Stimulated activated CD4-positive, alpha-beta T cell treated with anti-CD3 and anti-CD28 coated beads, Interleukin-1b, Interleukin-23, amount 100 ng/mL, for 24 hours (primary cell): ENCODE measurements at places on chromosomes 3 and 15.

DNA sequence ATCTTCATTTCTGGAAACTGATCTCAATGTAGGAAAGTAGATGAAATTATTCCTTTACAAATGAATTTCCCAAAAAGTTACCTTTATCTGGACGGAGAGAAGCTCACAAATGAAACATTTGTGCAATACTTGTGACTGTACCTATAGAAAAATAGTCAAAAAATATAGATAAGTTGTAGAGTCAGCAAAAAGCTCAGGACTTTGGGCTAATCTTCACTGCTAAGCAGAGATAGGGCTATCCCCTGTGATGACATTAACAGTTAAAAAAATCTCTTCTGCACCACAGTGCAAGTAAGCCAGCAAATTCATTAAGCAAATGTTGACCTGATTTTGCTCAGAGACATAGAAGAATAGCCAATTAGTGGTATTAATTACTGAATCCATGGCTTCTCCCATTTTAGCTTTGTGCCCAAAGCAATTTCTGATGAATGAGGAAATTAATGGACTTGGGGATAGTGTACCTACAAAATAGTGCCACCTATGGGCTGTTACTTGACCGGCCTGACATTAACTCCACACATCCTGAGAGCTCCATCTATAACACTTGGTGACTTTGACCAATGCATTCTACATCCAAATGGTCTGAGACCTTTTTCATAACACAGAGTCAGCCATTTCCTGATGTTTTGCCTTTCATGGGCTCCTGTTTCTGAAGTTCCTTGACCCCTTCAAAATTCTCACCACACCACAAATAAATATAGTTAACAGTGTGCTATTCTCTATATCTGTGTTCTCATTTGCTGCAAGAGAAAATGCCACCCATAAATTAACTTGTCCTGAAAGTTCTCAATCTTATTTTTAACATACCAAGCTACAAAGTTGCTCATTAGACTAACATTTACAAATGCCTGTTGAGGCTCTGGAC is 105.0 kb downstream of the SSR3 start:
- DNase-seq: no peak

GRCh38 chr3:187186801-187187421 is 10.4 kb upstream of the RTP1 start:
- no peak for DNase-seq

GRCh38 chr3:1010228-1010627 is 82.6 kb upstream of the CNTN6 start:
- no peak for DNase-seq

DNA sequence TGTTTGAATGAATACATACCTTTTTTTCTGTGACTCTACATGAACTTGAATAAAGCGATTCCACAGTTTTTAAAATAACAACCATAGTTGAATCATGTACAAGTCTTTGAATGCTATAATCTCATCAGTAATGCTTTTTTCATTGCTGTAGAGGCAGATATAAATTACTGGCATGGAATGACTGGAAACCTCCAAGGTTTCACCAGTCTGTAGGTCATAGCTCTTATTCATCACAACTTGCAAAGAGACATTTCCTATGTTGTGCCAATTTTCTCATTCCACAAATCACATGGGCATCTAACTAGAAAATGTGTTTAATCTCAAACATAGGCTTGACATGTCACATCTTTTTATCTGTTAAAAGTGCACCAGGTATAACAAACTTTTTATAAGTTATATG is 407.1 kb upstream of the KCNMB2 start:
- DNase-seq: no peak

DNA sequence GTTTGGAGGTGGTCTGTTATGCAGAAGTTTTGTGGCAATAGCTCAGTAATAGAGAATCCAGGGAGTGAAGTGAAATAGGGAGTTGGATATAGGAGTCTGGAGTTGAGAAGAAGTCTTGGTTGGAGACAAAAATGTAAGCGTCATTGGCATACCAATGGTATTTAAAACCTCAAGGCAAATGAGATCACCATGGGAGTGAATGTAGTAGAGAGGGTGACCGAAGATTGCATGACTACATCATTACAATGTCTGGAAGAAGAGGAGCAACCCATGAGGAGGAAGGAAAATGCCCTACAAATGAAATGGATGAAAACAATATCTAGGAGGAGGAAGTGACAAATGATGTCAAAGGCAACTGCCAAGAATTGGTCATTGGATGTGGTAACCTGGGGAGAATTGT is 54.4 kb downstream of the CNTN4 start:
- no peak for DNase-seq

- DNase-seq: no peak
Measured at GRCh38 chr3:65974509-65974908, 64.2 kb downstream of the MAGI1 start.

DNA sequence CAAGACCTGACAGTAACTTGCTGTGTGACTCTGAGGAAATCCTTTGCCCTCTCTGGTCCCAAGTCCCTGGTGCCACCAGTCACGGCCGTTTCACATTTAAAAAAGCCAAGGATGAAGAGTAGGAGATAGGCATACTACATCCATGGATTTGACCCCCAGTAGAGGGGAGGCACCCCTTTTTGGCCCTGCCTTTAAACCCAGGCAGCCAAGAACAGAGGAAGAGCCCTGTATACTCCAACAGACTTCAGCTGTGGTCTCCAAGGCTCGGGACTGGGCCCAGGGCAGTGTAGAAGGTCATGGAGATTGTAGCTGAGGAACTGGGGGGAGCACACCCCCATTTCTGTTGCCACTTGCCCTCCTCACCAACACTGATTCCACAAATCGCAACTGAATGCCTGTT is 3.7 kb downstream of the CAV3 start:
- DNase-seq: no peak

GRCh38 chr3:94011233-94011711 is 17.1 kb downstream of the STX19 start:
- DNase-seq: no peak

DNA sequence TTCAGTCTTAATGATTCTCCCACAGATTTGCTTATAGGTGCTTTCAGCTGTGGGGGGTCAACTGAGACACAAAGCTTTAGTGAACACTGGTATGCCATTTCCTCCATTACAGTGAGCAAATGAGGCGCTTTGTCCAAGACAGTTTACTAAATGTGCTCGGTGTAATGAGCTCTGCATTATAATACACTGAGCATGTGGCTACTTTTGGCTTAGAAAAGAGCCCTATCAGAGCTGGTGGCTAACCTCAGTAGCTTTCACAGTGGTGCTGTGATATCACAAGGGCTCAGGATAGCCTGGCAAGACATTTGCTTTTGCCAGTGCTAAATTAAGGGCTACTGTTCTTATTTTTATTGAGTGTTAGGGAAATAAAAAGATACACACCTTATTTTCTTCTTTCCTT is 749.7 kb upstream of the ARPP21 start:
- no peak for DNase-seq

- DNase-seq: no peak
Measured at GRCh38 chr3:123834631-123835030, 49.5 kb downstream of the MYLK start.

DNA sequence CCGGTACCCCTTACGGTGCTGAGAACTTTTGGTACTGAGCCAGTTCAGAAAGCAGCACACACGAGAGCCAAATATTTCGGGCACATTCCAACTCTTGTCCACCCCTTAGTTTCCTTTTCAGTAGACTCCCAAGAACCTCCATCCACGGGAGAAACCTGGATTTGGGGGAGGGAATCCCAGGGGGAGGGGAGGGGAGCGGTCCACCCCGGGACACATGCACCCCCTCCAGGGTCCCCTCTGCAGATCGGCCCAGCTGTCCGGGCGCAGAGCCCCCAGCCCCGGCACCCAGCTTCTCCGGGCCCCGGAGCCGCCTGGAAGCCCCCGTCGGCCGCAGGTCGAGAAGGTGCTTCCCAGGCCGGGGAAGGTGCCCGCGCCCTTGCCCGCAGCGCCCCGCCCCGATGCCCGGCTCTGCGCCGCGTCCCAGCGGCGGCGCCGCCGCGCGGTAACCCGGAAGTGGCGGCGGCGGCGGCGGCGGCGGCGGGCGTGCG is 455 bp upstream of the ABHD17C start:
- no peak for DNase-seq

DNA sequence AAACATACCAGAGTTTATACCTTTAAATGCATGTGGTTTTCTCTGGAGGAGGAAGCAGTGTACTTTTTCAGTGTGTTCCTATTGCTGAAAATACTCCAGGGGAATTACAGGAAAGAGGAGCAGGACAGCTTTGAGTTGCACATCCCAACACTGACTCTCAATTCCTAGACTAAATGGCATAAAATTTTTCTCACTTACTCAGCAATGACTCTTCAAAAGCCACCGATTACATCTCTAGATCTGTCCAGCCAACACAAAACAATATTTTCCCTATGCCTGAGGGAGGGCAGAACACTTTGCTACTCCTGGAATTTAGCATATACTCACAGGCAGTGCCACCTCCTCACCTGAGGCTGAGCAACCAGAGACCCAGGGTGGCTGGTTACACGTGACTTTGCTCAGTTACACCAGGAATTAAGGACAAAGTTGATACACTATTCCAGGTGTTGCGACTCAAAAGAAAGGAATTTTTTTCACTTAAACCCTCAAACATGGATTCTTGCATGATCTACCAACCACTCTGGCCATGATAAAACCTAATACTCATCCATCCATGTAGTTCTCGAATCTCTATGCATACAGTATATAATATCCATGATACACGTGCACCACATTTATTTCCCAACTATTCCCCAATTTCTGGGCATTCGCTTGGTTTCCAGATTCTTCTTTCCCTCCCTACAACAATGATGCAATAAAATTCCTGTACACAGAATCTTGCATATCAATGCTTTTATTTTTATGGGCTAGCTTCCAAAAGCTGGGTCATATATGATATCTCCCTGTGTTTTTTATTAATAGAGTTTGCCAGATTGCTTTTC is 194.6 kb downstream of the THRB start:
- no peak for DNase-seq

DNA sequence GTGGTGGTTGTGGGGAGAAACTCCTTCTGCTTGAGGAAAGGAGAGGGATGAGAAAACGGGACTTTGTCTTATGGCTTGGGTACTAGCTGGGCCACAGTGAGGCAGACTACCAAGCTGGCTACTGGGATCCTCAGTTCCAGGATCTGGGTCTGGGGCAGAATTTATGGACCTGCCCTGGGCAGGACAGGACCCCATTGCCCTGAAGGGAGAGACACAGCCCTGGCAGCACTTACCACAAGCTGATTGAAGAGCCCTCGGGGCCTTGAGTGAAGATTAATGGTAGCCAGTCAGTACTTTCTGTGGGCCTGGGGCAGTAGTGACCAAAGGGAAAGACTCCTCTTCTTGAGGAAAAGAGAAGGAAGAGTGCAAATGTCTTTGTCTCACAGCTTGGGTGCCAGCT is 799.7 kb downstream of the SI start:
- DNase-seq: no peak

DNA sequence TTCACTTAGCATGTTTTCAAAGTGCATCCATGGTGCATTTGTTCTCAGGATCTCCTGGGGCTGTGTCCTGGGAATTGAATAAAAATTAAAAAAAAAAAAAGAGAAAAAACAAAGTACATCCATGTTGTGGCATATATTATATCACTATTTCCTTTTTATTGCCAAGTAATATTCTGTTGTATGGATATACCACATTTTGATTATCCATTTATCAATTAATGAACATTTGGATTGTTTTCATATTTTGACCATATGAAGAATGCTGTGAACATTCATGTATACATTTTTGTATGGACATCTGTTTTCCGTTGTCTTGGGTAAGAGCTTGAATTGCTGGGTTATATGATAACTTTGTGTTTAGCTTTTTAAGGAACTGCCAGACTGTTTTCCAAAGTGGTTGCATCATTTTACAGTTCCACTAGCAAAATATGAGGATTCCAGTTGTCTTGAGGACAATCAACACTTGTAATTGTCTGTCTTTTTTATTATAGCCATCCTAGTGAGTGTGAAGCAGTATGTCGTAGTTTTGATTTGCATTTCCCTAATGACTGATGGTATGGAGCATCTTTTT is 44.5 kb downstream of the CTDSPL2 start:
- no peak for DNase-seq

DNA sequence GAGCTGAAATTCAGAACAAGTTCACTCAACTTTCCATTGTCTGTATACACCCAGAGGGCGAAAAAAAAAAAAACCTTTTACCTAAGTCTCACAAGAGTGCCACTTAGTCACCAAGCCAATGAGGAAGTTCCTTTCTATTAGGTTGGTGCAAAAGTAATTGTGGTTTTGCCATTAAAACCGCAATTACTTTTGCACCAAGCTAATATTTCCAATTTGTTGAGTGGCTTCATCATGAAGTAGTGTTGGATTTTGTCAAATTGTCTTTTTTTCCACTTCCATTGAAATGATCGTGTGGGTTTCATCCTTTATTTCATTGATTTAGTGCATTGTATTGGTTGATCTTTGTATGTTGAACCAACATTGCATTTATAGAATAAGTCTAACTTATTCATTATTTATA is 253.9 kb downstream of the ZIC4 start:
- no peak for DNase-seq

DNA sequence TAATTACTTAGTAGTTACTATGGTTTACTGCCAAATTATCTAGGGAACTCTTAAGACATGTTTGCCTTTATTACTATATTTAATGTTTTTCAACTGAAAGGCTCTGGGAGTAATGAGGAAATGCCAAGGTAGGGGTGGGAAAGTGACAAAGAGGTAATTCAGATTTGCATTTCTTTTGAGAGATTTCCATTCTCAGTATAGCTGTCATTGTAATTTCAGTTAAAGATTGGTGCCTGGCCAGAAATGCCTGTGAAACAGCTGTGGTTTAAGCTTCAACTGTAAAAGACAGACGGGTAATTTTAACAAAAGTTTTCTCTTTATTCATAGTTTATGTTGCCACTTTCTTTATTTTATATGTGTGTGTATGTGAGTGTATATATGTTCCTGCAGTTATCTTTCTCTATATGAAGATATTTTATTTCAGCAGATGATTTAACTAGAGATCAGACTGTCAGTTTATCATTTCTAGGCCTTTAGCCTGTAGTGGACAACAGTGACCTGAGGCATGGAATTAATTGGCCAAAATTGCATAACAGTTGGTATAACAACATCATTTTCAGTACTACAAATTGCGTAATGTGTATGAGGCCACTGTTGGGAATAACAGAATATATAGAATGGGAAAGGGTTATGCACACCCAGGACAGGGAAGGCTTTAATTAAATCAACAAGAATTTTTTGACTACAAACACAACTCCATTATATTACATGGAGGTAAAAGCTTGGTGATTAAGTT is 119.0 kb downstream of the BBX start:
- DNase-seq: no peak

DNA sequence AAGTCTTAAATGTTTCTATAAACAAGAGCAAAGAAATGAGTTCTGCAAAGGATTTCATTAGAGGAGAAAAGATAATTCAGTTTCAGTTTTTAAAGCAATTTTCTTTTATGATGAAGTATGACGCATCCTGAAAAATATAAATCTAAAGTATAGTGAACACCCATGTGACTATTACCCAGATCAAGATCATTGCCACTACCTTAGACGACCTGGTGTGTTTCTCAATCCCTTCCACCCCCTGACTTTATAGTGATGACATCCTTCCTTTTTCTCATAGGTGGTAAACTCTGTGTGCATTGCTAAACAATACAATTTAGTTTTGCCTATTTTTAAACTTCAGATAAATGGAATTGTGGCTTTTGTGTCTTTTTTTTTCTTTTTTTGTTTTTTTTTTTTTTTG is 8.4 kb downstream of the STT3B start:
- DNase-seq: no peak

GRCh38 chr15:48063411-48063985 is 57.3 kb upstream of the SLC24A5 start:
- DNase-seq: no peak
